ENCODE measurements at places on chromosomes 7 and 10. TPM values are rescaled to one million over a fixed set of nuclear protein-coding genes. Genes with fewer than 3 reads are reported as not detected.

Gene NODAL
- 2.2 TPM for total RNA-seq

Gene WEE2
- total RNA-seq = 0.16 TPM

Gene CFAP43
- total RNA-seq = 16.7 TPM

Gene FAM241B
- 10.1 TPM for total RNA-seq

Gene CLCN1
- under 0.01 TPM for total RNA-seq

Gene FEZF1
- not detected for total RNA-seq

Gene IFIT3
- 8.4 TPM for total RNA-seq
